ENCODE measurements at places on chromosomes 2 and 18.

- DNase-seq, result no peak
These were observed 10.4 kb upstream of the GATA6 start for GRCh38 chr18:22159014-22159413.

DNA sequence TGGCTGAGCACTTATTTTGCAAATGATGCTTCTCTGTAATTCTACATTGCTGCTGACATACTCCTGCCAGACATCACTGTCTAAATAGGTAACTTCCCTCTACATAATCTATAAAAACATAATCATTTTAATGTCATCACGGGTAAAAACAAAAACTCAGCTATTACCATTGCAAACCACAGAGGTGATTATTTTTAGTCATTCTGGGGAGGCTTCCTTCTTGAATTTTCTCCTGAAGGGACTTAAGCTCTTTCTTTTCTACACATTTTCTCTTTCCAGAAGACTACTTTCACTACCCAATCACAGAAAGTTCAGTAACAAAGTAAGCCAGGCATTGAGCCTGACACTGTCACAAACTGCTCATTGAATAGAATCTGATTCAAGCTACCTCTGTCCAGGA lies 40.4 kb upstream of the NFU1 start:
- DNase-seq, result no peak

GRCh38 chr2:3113769-3114168 lies 263.8 kb downstream of the EIPR1 start:
- no peak for DNase-seq

GRCh38 chr18:62398291-62398690 lies 73.2 kb downstream of the TNFRSF11A start:
- DNase-seq, result no peak

- DNase-seq, result peak; percentile 76
These were observed 200.1 kb downstream of the BCL11A start for GRCh38 chr2:60353406-60353800.

- DNase-seq, result no peak
These were observed 80.2 kb downstream of the CDK15 start for GRCh38 chr2:201886504-201886903.

GRCh38 chr2:47300609-47301276 lies 102.2 kb upstream of the MSH2 start:
- DNase-seq, result no peak

DNA sequence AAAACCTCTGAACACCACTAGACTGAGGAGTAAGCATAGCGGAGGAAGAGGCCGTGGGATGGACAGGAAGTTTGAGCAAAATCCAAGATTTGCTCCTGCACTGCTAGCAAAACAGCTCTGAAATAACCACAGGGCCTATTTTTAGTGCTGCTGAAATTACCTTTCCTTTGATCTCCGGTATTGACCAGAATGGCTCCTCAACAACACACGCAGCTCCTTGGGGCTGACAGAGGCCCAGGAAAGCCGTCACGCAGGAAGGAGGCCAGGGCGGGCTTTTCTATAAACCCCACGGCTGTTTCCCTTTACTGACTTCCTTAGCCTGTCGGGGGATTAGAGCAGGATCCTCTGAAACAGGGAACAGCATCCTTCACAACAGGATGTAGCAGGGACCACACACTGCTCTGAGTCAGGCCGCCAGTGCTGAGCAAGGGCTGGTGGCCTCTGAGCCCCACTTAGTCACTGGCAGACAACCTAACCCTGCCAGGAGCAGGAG lies 80.8 kb upstream of the LCLAT1 start:
- peak; percentile 25 for DNase-seq

DNA sequence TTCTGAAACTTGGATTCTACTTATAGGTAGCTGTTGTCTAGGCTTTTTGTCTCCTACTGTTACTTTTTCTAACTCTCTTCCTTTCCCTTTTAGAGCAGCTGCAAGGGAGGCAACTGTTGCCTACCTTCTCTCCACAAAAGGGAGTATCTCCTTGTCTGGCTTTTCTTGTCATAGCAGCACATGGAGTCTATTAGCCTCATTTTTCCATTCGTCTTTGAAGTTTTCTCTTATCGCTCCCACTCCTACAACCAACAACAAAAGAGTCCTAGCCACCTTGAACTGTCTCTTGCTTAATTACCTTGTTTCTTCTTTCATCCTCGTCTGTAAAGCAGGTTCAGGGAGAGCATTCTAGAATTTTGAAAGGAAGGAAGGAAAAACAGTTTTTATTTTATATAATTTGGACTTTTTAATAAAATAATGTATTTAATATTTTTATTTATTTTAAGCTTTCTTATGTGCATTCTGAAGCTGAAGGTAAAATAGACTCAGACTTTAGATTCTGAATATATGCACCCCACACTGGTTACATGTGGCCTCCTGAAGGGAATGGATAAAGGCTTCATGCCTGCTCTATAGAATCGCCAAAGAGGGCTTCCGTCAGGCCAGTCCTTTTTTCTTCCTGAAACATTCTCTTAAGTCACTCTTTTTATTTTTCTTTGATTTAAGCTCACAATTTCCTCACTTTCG lies 154.4 kb downstream of the CSRNP3 start:
- DNase-seq, result no peak

DNA sequence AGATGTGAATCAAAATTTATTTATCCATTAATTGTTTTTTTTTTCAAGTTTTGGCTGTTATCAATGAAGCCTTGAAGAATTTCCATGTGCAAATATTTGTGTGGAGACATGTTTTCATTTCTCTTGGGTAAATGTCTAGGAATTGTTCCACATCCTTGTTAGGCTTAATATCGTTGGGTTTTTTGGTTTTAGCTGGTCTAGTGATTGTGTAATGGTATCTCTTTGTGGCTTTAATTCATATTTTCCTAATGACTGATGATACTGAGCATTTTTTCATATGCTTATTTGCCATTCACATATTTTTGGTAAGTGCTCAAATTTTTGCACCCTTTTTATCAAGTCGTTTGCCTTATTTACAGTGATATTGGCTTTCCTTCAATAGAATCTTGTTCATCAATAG lies 250.3 kb upstream of the EPHA4 start:
- no peak for DNase-seq

- DNase-seq, result no peak
These were observed 23.5 kb upstream of the TMEM178A start for GRCh38 chr2:39642051-39642718.

DNA sequence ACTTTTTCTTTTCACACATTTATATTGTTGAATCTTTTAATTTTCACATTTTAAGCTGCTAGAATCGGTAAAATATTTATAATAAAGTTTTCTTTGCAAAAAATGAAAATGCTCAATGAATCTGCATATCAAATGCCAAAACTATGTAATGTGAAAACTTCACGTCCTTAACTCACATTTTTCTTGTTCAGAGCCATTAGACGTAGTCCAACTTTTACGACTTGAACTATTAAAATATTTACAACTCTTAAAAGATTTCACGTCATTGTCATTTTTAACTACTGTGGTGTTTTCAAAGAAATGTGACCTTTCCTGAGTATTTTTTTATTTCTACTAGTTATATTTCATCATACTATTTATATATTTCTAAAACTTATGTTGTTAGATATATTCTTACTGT lies 54.9 kb downstream of the MRPS9 start:
- no peak for DNase-seq

GRCh38 chr2:30710016-30710415 lies 97.2 kb downstream of the CAPN13 start:
- no peak for DNase-seq

DNA sequence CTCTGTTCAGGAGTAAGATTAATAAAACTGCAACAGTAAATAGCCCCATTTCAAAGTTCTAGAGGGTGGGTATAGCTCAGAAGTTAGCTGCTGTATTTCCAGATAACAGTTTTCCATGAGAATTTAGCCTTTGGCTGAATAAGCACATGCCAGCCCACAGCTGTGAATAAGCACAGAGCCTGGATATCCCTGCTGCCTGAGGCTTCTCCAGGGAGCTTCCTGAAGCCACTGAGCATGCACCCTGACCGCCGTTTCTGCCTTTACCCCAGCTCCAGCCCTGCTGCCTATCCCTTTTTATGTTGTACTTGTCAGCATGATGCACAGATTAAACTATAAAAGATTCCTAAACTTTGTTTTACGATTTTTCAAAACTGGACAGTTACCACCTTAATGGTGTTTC lies 85.3 kb downstream of the FEZ2 start:
- DNase-seq, result no peak

DNA sequence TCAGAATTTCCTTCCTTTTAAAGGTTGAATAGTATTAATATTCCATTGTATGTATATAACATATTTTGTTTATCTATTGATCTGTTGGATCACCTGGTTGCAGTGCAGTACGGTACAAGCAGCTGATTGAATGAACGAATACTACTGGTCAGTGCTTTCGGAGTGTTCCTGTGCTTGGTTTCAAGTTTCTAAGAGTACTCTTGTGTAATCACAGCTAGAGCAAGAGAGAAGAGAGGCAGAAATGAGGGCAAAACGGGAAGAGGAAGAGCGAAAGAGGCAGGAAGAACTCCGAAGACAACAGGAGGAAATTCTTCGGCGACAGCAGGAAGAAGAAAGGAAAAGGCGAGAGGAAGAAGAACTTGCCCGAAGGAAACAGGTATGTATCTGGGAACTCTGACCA lies 40.3 kb upstream of the KCNJ13 start:
- no peak for DNase-seq

- no peak for DNase-seq
These were observed 66.9 kb downstream of the C18orf63 start for GRCh38 chr18:74382481-74383017.

DNA sequence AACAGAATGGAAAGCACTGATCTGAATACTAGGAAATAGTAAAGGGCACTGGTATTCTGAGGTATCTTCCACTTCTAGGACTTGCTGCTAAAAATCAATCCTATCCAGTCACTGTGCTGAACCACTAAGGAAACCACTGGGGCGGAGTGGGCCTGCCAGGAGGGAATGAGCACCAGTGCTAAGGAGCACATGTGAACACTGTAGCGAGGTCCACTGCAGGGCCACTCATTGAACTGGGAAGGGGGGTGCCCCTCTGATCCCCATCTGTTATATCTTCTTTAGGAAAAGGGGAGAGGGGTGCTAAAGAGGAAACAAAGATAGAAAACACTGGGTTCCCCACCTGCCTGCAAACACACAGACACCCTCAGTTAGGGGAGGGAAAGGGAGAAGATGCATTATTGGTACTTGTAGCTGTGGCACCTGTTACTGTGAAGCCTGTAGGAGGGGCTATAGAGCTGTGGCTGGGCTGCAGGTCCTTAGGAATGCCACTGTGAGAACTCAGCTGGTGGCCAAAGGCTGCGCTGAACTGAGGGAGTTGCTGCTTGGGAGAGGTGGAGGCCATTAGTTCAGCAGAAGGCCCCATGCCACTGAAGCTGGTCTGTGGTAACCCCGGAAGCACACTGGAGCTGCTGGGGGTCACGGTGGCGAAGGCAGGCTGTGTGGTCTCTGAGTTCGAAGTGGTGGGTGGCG lies 81.8 kb downstream of the INO80D start:
- DNase-seq, result no peak

GRCh38 chr18:61379827-61380226 lies 46.6 kb downstream of the CDH20 start:
- DNase-seq, result no peak

DNA sequence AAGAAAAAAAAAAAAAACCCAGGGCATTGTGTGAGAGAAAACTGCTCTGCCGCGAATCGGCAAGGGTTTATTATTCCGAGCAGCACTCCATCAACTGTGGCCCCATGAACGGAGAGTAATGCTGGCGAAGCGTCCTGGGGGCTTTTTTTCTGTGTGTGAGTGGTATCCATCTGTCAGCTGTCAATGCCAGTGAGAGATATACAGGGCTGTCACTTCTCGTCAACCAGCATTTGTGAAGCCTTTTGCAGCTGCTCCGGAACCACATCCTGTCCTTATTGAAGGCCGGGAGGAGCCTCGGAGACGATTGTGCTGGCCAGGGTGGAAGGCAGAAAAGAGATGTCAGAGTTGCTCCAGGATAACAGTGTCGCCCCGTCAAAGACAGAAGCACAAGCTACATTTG lies 356.9 kb upstream of the SMIM21 start:
- no peak for DNase-seq

- DNase-seq, result no peak
These were observed 4.3 kb downstream of the PMAIP1 start for GRCh38 chr18:59904011-59904601.

DNA sequence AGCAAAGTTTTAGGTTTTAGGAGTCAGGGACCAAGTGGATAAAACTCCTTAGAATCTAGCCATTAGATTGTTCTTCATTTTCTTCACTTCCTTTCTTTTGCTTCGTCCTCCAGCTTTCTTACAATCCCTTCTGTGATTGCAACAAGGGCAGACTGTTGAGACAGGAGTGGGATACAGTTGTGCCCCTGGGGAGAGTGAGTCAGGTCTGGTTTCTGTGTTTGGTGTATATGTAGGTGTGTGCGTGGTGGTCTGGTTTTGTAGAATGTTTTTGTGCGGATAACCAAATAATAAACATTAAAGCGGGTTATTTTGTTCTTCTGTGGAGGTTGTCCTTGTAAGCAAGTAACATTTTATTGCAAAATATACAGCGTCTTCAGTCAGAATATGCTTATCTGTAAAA lies 7.3 kb downstream of the INSIG2 start:
- no peak for DNase-seq

GRCh38 chr2:99880148-99880963 lies 262.0 kb downstream of the AFF3 start:
- no peak for DNase-seq

- DNase-seq, result no peak
These were observed 24.1 kb downstream of the ACSL3 start for GRCh38 chr2:222884805-222885424.

GRCh38 chr2:206068207-206068606 lies 17.8 kb downstream of the INO80D start:
- no peak for DNase-seq

DNA sequence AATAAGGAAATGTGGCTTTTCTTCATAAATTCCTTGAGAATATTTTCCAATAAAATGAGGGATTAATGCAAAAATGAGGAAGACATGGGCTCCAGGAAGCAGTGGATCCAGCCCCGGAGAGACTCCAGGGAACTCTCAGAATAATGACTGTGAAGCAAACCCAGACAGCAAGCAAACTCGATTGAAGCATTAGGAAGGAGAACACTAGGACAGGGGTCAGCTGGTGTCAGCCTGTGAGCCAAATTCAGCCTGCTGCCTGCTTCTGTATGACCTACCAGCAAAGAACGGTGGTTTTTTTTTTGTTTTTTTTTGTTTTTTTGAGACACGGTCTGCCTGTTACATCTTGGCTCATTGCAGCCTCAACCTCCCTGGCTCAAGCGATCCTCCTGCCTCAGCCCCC lies 274.3 kb upstream of the FBXO11 start:
- DNase-seq, result no peak

GRCh38 chr2:71327916-71328315 lies 3.7 kb upstream of the ZNF638 start:
- no peak for DNase-seq
